ENCODE measurements at places on chromosomes 13 and 19.

DNA sequence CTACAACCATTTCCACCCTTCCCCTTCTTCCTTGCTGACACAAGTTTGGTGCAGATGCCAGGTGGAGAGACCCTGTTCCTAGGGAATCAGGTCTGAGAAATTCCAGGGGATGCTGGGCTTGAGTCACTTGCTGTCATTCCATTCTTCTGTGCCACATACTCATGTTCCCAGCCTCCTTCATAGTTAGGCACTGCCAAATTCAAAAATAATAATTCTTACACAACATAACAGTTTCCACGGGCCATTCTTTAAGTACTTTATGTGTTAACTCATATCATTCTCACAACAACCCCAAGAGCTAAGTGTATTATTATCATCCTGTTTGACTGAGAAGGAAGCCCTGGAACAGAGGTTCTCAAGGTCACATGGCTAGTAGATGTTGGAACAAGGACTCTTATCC lies 27.1 kb upstream of the POMP start:
- no peak for DNase-seq

DNA sequence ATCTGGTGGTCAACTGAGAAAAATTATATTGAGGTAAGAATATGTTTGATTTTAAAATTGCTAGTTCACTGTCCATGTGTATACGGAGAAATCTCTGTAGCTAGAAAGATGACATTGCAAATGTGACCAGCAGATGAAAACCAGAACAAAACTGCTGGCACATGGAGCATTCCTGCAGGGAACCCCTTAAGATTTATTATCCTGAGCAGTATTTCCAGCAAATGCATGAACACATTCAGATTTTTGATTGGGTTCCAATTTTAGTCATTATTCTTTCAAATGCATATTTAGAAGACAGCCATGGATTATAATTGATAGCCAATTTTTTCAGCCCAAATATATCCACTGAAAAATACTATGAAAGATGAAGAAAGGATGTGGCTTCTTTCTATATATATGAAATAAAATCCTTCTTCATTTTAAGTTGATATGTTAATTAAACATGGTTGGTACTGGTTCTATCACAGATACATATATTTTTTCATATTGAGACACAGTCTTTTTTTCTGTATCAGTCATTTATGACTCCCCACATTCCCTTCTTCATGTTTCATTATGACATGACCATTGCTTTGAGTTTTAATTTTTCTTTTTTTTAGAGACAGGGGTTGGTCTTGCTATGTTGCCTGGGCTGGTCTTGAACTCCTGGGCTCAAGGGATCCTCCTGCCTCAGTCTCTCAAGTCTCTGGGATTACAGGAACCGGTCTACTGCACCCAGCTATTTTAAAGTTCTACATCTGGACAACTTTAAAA lies 376.5 kb downstream of the KLF12 start:
- no peak for DNase-seq

DNA sequence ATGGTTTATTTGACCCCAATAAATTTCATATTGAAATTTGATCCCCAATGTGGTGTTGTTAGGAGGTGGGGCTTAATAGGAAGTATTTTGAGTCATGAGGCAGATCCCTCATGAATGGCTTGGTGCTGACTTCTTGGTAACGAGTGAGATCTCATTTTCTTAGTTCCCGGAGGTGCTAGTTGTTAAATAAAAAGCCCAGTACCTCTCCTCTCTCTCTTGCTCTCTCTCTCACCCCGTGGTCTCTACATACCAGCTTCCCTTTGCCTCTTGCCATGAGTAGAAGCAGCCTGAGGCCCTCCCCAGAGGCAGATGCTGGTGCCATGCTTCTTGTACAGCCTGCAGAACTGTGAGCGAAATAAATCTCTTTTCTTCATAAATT lies 39.4 kb upstream of the KATNAL1 start:
- no peak for DNase-seq

DNA sequence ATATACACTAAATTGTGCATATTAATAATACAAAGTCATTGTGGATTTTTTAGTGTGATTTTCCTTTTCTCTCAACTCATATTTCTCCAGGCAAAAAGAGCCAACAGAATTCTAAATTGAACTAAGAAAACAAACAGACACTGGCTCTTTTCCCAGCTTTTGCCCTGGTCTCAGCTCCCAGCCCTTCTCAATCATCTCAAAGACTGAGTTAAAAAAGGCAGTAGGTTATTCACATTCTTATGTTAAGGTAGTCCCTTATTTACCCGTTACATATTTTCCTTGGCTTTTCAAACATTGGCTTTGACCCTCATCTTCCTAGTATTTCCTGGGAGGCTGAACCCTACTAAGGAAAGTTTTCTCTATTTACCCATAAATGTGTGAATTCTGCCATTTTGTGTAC lies 753.6 kb downstream of the LIG4 start:
- no peak for DNase-seq

- DNase-seq, result no peak
Observed at GRCh38 chr13:76579701-76580100, 306.5 kb downstream of the KCTD12 start.

- no peak for DNase-seq
Observed at GRCh38 chr13:112727581-112727980, 37.7 kb downstream of the ATP11A start.
